ENCODE measurements at places on chromosomes 2 and 18.

DNA sequence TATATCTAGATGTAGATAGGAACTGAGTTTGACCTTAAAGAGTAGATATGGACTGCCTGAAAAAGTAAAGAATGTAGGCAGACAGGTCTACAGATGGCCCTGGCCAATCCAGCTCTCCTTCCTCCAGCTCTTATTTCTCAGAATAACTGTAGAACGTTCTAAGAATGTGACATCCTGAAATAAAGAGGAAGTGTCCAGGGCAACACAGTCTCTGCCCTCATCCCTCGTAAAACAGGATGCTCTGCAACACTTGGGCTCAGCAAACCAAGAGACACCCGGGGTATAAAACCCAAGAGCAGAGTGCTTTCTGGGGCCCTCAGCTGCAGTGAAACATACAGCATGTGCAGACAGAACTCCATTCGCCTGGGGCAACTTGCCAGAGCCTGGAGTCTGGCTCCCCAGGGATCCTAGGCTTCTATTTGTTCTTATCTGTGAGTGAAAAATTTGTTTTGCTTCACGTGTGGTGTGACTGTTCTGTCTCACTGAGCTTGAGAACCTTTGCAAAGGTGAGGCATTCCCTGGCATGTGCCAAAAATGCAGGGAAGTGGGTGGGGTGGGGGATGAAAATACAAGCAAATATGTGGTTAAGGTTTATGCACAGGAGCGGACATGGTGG lies 401.0 kb downstream of the SETBP1 start:
- DNase-seq: no peak

DNA sequence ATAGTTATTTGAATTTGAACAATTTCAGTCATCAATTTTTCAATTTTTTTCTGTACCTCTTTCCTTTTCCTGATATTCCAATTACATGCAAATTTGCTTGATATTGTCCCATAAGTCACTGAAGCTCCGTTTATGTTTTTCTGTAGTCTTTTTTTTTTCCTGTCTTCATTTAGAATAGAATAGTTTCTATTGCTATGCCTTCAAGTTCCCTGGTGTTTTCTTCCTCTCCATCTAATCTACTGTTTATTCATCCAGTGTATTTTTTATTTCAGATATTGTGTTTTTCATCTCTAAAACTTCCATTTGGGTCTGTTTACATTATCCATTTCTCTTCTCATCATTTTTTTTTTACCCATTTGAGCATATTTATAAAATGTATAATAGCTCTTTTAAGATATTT lies 8.0 kb upstream of the EIF2AK2 start:
- no peak for DNase-seq

DNA sequence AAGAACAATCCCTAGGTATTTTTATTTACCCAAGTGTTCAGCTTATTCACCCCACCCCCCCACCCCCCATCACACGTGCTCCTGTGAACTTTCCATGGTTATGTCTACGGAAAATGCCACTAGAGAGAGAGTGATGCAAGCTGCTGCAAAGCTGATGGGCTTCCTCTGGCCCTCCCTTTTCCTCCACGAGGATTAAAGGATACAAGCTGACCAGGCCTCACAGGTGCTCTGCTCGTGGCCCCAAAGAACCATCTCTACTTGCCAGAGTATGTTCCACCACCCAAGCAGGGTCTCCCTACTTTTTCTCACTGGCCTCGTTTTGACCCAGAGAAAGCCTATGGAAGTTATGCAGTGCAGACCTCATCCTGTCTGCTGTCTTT lies 342.6 kb downstream of the CELF4 start:
- DNase-seq: no peak

GRCh38 chr2:227780981-227781615 lies 32.5 kb upstream of the CCL20 start:
- DNase-seq: no peak

DNA sequence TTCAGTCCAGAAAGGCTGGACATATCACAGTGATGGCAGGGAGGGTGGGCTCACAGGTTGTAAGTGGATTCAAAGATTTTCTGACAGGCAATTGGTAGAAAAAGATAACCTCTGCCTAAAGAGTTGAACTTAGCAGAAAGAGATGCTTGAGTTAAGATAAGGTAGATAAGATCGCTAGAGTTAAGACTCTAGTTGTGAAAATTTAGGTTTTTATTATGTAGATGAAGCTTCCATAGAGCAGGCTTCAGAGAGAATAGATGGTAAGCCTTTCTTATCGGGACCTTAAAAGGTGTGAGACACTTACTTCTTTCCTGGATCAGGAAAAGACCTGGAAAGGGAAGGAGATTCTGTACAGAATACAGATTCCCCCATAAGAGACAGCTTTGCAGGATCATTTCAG lies 134.4 kb downstream of the GULP1 start:
- no peak for DNase-seq
